ENCODE measurements at places on chromosomes 2 and 18.

DNA sequence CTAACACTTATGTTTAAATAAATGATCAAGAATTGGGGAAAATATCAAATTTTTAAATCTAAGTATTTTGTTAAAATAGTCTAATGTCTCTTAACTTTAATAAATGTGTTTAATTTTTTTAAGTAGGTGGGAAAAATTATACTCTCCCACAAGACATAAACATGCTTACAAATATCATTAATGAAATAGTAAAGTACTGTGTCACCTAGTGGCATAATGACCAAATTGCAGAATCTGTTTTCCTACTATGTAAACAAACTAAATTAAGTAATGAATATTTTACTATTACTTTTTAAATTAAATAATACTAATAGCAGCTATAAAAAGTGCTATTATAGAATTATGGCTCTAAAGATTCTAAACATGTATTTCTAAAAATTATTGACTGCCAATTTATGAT, 52.0 kb upstream of the CHAC2 start:
- no peak for DNase-seq
- no peaks in the 10 kb centered on the region for H3K27me3 ChIP-seq
- H3K4me3 ChIP-seq, result no peak overlapping the region
- no peak overlapping the region for H3K27ac ChIP-seq
- no peaks in the 10 kb centered on the region for H3K4me1 ChIP-seq

DNA sequence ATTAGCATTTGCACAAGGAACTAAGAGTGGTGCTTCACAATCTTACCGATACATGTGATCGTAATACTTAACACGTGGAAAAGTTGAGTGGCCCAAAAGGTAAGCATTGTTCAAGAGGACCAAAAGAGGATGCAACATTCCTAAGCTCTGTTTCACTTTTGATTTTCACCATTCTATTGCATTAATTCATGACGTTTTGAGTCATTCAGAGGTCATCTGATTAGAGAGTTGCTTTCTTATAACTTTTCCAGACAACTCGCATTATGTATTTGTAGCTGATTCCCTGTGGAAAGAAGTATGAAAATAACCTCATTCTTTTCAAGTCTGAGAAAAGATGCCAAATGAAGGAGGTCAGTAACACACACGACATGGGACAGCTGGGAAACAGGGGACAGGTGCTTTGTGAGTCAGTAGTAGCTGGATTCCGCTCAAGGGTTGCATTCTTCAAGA, 344.4 kb downstream of the RND3 start:
- no peak overlapping the region for H3K4me3 ChIP-seq
- H3K36me3 ChIP-seq, result no peaks in the 10 kb centered on the region
- DNase-seq, result no peak
- H3K27me3 ChIP-seq, result no peaks in the 10 kb centered on the region
- H3K4me1 ChIP-seq, result no peaks in the 10 kb centered on the region

DNA sequence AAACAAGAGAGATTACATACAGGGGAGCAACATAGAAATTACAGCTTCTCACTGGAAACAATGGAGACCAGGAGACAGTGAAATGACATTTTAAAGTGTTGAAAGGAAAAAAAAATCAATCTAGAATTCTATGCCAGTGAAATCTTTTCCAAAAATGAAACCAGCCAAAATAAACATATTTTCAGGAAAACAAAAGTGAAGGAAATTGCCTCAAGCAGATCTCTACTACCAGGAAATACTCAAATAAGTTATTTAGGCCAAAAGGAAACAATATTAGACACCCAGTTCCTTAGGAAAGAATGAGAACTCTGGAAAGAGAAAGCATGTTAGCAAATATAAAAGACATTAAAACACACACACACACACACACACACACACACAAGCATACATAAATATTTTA, 339.9 kb upstream of the NCKAP5 start:
- H3K27ac ChIP-seq, result no peak overlapping the region
- no peak for DNase-seq
- no peaks in the 10 kb centered on the region for H3K36me3 ChIP-seq
- H3K4me1 ChIP-seq, result no peaks in the 10 kb centered on the region
- no peak overlapping the region for H3K4me3 ChIP-seq

GRCh38 chr18:23498877-23499276, 4.4 kb upstream of the RMC1 start:
- peak; percentile 88 for DNase-seq
- H3K4me1 ChIP-seq, result no peaks in the 10 kb centered on the region
- no peak overlapping the region for H3K4me3 ChIP-seq
- H3K27ac ChIP-seq, result no peak overlapping the region
- H3K27me3 ChIP-seq, result peaks cover 8% of the 10 kb centered on the region

DNA sequence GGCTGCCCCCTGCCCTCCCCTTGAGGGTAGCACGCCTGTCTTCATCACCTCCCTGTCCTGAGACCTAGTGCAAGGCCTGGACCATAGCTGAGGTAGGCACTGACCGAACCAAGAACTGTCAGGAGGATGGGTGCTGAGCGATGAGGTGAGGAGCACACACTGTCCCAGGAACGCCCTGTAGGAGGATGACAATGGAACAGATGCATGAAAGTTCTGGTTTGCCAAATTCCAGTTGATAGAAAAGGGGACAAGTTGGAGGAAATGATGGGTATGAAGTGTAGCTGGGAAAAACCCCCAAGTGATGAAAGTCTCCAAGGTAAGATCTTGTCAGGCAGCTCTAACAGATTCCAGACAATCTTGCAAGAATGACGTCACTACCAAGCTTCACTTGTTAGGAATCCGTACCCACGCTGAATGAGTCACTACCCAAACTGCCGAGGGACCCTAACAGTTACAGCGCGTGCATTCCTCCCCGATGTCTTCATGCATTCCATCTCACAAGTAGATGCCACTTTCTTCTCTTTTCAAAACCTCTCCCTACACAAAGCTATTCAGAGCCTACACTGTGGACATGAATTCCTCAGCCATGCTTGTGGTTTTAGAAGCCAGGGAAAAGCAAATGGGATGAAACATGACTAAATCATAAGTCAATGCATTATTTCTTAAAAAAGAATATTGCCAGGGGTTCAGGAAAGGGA, 27.6 kb downstream of the MRPL33 start:
- no peaks in the 10 kb centered on the region for H3K36me3 ChIP-seq
- no peaks in the 10 kb centered on the region for H3K27me3 ChIP-seq
- H3K27ac ChIP-seq, result peak overlapping the region; percentile 88
- no peaks in the 10 kb centered on the region for H3K4me1 ChIP-seq

DNA sequence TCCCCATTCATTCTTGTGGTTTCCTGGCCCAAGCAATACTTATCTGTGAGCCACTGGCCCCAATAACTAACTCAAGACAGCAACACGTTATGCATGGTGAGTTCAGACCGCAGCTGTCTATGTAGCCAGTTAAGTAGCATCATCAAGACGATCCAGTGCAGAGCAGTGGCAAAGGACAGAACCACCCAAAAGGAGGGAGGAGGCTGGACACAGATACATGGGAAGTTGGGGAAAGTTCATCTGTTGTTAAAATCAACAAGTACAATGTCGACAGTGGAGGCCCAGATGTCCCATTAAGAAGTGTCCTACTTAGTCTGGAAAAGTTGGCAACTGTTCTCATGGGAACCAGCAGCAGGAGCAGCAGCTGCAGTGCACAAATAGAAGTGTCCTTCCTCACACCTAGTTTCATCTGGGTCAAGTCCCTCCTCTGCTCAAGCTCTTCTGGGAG, 106.9 kb upstream of the THOC1 start:
- no peaks in the 10 kb centered on the region for H3K27me3 ChIP-seq
- no peak overlapping the region for H3K4me3 ChIP-seq
- H3K4me1 ChIP-seq, result peaks cover 33% of the 10 kb centered on the region
- peaks cover 53% of the 10 kb centered on the region for H3K36me3 ChIP-seq
- DNase-seq, result no peak

GRCh38 chr2:98663511-98664090, 55.2 kb downstream of the UNC50 start:
- no peak overlapping the region for H3K27ac ChIP-seq
- H3K4me3 ChIP-seq, result no peak overlapping the region
- no peaks in the 10 kb centered on the region for H3K4me1 ChIP-seq
- H3K36me3 ChIP-seq, result no peaks in the 10 kb centered on the region

- no peak for DNase-seq
- H3K36me3 ChIP-seq, result no peaks in the 10 kb centered on the region
- no peak overlapping the region for H3K27ac ChIP-seq
- no peaks in the 10 kb centered on the region for H3K4me1 ChIP-seq
Observed at GRCh38 chr18:74959216-74959615, 249.7 kb downstream of the PTGR3 start.

DNA sequence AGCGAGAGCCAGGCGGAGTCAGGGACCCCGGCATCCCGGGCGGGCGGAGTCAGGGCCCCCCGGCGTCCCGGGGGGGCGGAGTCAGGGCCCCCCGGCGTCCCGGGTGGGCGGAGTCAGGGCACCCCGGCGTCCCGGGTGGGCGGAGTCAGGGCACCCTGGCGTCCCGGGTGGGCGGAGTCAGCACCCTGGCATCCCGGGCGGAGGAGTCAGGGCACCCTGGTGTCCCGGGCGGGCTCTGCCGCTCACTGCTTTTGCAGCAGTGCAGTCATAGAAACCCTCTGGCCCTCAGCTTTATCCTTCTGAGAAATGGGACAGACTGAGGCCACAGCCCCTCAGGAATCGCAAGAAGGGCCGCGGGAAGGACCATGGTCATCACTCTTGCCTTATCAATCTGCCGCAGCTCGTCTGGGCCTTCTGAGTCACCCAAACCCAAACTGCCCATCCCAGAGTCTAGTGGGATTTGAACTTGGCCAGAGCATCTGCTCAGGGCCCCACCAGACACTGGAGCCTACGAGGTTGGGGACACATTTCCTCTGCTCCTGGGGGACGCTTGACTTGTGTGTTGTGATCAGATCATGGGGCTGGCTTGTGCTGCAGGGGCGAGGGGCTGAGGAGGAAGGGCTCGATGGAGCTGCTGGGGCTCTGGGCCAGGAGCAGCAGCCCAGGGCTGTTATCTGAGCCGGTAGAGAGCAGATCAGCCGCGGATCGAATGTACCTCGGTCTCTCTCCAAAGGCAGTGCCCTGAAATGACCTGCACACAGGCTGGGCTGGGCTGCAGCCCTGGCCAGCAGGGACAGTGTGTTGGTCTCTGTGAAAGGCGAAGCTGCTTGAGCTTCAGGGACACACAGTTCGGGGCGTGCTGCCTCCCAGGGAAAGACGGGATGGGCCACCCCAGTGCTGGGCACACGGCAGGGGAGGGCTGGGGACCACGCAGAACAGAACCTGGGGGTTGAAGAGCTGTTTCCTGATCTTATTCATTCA, 290.1 kb upstream of the HDAC4 start:
- H3K27ac ChIP-seq, result no peak overlapping the region
- DNase-seq, result peak; percentile 37
- H3K4me3 ChIP-seq, result no peak overlapping the region
- no peaks in the 10 kb centered on the region for H3K4me1 ChIP-seq
- H3K36me3 ChIP-seq, result no peaks in the 10 kb centered on the region

DNA sequence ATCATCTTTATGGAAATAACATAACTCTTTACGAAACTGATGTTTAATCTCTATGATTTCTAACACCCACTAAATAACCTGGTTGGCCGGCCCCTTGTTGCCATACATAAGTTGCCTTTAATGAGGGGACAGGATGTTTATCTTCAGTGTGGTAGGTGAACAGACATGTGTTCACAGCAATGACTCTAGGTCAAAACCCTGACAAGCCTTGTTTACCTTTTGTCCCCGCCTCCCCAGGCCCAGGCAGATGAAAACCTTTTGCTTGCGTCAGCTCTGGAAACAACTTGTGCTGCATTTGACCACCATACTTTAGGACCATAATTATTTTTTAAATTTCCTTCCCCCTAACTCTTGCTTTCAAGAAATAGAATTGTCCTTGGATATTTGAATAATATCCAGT, 2.9 kb upstream of the DSG4 start:
- no peaks in the 10 kb centered on the region for H3K27me3 ChIP-seq
- no peaks in the 10 kb centered on the region for H3K36me3 ChIP-seq
- no peak for DNase-seq
- H3K27ac ChIP-seq, result no peak overlapping the region

- H3K4me1 ChIP-seq, result no peaks in the 10 kb centered on the region
- H3K27me3 ChIP-seq, result no peaks in the 10 kb centered on the region
- no peak overlapping the region for H3K4me3 ChIP-seq
- DNase-seq, result peak; percentile 66
Observed at GRCh38 chr2:85873679-85874078, 15.1 kb downstream of the ST3GAL5 start.

- H3K4me3 ChIP-seq, result no peak overlapping the region
- H3K27me3 ChIP-seq, result no peaks in the 10 kb centered on the region
- H3K36me3 ChIP-seq, result no peaks in the 10 kb centered on the region
- H3K4me1 ChIP-seq, result no peaks in the 10 kb centered on the region
Observed at GRCh38 chr18:61765097-61765496, 127.7 kb downstream of the RNF152 start.

- no peaks in the 10 kb centered on the region for H3K4me1 ChIP-seq
- no peak for DNase-seq
- H3K27ac ChIP-seq, result no peak overlapping the region
- no peak overlapping the region for H3K4me3 ChIP-seq
- peaks cover 58% of the 10 kb centered on the region for H3K36me3 ChIP-seq
Observed at GRCh38 chr2:223887127-223887526, 49.7 kb upstream of the AP1S3 start.

- DNase-seq, result peak; percentile 70
- H3K4me3 ChIP-seq, result peak overlapping the region; percentile 78
- no peak overlapping the region for H3K27ac ChIP-seq
- no peaks in the 10 kb centered on the region for H3K4me1 ChIP-seq
- no peaks in the 10 kb centered on the region for H3K36me3 ChIP-seq
Observed at GRCh38 chr2:174729797-174730697, 34.2 kb downstream of the CHRNA1 start.

DNA sequence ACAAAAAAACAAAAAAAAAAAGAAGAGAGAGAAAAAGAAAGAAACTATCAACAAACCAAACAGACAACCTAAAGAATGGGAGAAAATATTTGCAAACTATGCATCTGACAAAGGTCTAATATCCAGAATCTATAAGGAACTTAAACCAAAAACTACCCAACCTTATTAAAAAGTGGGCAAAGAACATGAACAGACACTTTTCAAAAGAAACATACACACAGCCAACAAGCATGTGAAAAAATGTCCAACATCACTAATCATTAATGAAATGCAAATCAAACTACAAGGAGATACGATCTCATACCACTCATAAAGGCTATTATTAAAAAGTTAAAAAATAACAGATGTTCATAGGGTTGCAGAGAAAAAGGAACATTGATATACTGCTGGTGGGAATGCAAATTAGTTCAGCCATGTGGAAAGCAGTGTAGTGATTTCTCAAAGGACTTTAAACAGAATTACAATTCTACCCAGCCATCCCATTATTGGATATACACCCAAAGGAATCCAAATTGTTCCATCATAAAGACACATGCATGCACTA, 7.2 kb upstream of the POLE4 start:
- H3K36me3 ChIP-seq, result no peaks in the 10 kb centered on the region
- no peaks in the 10 kb centered on the region for H3K4me1 ChIP-seq
- no peak overlapping the region for H3K27ac ChIP-seq
- no peaks in the 10 kb centered on the region for H3K27me3 ChIP-seq
- H3K4me3 ChIP-seq, result no peak overlapping the region

DNA sequence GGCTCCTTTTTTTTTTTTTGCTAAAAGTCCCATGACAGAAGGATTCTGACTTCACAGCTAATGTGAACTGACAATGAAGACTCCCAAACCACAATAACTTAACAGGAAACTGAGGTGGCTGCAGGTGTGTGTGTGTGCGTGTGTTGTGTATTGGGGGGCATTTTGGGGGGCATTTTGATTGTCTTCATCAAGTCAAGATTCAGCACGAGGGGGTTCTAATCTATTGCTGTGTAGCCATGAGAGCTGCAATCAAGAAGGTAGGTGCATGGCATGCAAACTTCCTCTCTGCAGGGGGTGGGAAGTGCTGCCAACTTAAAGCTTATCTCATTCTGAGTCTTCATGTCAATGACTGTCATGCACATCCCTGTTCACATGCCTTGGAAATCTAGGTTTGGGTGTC, 25.2 kb downstream of the SPRED2 start:
- H3K27me3 ChIP-seq, result no peaks in the 10 kb centered on the region
- no peaks in the 10 kb centered on the region for H3K36me3 ChIP-seq
- H3K4me1 ChIP-seq, result peaks cover 17% of the 10 kb centered on the region
- DNase-seq, result no peak
- no peak overlapping the region for H3K27ac ChIP-seq
- no peak overlapping the region for H3K4me3 ChIP-seq
